ENCODE measurements at places on chromosomes 5 and 9.

DNA sequence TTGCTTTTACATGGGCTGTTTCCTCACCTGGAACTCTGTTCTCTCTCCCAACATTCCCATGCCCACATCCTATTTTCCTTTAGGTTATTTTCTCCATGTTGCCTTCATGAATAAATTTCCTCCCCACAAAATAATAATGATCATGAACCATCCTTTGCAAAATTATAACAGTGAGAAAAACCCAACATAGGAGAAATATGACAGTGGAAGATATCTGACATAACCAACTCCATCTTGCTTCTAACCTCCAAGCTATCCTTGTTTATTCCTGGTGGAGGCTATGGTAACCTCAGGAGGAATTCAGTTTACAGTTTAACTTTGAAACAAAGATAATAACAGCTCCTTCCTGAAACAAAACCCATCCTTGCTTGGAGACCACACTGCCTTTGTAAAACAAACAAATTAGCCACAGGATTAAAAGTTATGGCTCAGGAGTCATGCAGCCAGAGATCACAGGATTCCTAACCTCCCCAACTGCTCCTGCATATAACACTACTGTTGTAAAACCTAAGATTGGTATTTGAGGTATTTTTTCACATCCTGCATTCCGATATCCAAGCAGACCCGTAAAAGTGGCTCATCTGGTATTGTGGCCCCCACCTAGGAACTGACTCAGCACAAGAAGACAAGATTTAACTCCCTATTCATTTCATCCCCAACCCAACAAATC is 212.4 kb downstream of the TRIM32 start:
- DNase-seq: no peak

GRCh38 chr5:172224996-172225395 is 31.0 kb downstream of the EFCAB9 start:
- no peak for DNase-seq

GRCh38 chr5:179878222-179879002 is 19.8 kb upstream of the MRNIP start:
- DNase-seq: no peak

DNA sequence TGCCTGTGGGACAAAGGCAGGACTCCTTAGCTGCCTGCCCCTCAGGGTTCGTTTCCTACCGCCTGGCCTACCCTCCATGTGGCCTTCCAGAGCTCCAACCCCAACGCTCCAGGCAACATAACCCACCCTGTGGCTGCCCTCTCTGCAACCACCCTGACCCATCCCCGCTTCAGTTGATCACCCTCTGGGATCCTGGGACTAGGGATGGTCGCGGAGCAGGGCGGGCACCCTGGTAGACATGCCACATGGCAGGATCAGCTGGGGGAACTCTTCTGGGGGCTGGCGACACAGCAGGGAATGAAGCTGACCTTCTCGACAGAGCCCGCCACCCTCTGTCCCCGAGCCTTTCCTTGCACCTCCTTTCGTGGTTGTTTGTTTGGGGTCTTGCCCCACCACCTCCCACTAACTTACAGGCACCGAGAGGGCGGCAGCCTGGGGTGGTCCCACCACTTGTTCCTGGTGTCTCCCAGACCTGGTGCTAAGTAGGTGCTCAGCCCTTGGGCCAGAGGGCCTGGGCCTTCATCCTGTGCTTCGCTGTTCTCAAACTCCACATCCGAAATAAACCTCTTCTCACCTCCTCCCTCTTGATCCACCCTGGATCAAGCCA is 243.1 kb downstream of the PBX3 start:
- DNase-seq: no peak

DNA sequence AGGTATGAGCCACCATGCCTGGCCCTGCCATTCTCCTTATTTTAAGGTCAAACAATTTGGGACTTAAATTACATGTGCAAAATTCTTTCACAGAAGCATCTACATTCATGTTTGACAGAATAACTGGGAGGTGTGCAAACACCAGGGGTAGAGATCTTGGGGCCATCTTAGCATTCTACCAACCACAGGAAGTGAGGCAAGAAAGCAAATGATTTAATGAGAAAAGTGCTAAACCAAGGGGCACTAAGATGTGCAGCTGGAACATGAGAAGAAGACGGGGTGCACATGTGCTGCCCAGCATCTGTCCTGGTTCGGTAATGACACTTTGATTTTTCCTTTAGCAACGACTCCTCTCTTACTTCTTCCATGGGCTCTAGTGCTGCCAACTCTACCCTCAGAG is 1.2 kb upstream of the F12 start:
- no peak for DNase-seq

- no peak for DNase-seq
Observed at GRCh38 chr9:116416421-116416820, 262.8 kb downstream of the PAPPA start.

DNA sequence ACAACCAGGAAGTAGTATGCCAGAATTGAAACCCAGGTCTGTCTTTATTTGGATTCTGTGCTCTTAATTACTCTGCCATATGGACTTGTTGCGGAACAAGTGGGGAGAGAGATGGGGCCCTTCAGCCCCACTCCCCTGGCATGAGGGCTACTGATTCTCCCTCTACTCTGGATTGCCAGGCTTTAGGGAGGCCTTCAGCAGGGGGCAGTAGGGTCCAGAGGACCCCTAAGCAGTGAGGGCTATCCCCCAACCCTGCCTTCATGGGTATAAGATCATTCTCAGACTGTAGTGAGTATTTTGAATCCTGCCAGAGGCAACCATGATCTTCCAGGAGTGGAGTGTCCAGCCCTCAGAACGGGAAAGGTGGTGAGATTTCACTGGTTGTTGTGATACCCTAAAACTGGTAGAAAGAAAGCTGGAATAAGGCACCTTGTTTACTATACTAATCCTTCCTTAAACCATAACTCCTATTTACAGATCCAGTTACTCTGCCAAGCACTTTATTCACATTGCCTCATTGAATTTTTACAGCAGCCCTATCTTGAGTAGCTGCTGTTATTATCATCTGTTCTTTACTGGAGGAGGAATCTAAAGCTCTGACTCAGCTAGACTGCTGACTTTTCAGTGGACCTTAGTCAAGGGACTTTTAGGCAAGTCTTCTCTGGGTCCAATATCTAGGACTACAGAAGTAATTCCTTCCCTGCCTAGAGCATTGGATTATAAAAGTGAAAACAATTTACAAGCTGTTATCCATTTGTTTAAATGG is 31.3 kb upstream of the LARP1 start:
- DNase-seq: no peak

GRCh38 chr5:10627160-10627701 is 63.4 kb downstream of the ANKRD33B start:
- DNase-seq: no peak

DNA sequence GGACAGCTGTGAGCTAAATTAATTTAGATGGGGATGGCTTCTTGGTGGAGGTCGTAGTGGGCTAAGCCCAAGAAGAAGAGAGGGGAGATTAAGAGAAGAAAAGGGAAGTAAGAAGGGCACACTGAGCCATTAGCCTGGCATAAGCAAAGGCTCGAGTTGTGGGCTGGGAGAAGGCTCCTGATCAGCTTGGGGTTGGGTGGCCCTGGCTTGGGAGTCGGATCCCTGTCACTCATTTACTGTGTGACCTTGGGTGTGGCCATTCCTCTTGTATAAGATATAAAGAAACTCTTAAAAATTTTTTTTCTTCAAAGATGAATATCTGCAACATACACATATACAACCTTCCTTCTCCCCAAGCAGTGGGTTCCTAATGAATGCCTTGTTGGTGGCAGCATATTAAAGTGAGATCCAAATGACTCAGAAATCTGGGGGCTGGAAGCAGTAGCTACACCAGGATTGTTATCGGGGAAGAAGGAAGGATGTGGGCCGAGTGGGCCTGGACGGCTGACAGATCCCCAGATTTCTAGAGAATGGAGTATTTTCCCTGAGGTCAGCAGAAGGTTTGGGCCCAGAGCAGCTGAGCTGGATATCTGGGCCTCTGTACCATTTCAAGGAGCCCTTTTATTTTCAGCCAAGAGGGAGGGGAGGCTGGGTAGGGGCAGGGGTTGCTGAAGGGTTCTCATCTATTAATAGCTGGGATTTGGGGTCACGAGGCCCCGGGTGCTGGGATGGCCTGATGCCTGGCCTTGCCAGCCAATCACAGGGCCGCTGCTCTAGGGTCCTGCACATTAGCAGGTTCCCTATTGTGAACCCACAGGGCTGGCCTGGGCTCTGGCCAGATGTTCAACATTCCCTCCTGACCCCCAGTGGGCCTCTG is 52.1 kb downstream of the PPARGC1B start:
- DNase-seq: no peak

GRCh38 chr5:61177716-61178115 is 15.4 kb upstream of the SMIM15 start:
- DNase-seq: no peak

GRCh38 chr9:18707061-18707461 is 233.1 kb downstream of the ADAMTSL1 start:
- DNase-seq: no peak

DNA sequence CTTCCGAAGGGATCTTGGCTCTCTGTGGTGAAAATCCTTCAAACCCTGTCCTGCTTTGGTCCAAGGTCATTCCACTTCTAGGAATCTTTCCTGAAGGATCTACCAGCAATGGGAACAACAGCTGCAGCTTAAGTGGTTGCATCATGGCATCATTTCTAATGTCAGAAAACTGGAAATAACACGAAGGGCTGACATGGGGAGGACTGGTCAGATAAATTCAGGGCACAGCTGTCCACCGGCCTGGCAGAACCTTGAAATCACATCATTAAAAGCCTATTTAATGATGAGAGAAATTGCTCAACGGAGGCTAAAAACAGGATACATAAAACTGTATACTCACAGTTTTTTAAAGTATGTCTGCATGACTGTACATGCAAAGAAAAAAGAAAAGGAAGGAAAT is 28.3 kb downstream of the OLFML2A start:
- no peak for DNase-seq

GRCh38 chr5:114360816-114361723 is 800 bp upstream of the KCNN2 start:
- no peak for DNase-seq

DNA sequence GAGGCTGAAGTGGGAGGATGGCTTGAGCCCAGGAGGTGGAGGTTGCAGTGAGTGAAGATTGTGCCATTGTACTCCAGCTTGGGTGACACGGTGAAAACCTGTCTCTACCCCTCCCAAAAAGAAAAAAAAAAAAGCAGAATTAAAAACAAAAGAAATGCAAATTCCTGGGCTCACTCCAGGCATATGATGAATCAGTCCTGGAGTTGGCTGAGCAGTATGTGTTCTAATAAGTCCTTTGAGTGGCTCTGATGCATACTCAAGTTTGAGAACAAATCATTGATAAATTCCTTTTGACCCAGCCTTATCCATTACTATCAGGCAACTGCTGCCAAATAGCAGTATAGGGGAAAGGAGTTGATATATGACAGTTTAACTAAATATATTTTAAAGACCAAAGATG is 28.3 kb downstream of the UHRF2 start:
- DNase-seq: no peak

- DNase-seq: no peak
Observed at GRCh38 chr9:12862611-12863410, 88.0 kb downstream of the LURAP1L start.

- no peak for DNase-seq
Observed at GRCh38 chr5:146641941-146642340, 126.0 kb upstream of the GPR151 start.
